Stimulated activated CD4-positive, alpha-beta T cell treated with anti-CD3 and anti-CD28 coated beads, Interleukin-12 subunit alpha, Interleukin-12 subunit beta, amount 100 ng/mL, for 4 hours (primary cell): ENCODE measurements at places on chromosomes 6 and 20.

DNA sequence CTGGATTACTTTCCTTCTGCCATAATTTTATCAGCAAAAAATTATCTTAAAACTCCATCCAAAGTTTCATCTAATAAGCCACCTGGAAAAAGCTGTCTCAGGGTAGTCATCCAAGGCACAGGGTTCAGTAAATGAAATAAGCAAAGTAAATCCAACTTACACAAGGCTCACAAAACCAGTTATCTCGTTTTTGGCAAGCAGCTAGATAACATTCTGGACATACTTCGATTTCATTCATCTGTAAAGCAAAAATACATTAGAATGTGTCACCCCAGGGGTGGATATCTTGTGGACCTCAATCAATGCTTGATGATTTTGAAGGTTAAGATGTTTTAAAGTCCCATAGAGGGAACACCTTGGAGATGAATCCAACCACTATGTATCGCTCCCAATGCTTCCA is 73.1 kb downstream of the ZMYND8 start:
- DNase-seq = no peak

GRCh38 chr6:89364586-89364985 is 12.1 kb upstream of the UBE2J1 start:
- DNase-seq = no peak

- no peak for DNase-seq
Observed at GRCh38 chr6:136812174-136812573, 10.2 kb upstream of the PEX7 start.

GRCh38 chr6:45002390-45003105 is 325.6 kb upstream of the RUNX2 start:
- no peak for DNase-seq

DNA sequence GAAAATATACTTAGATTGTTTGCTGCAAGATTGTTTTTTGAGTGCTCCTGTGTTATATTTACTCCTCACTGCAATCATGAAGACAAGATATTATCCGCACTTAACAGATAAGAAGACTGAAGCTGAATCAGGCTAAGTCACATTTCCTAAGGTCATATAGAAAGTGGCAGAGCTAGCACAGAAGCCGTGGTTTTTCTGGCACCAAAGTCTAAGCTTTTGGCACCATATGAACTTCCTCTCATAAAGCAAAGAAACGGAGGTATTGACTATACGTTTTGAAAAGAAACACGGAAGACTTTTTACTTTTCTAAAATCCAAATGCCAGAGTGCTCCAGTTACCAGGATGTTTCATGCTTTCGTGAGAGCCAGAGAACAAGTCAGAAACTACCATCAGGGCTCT is 9.3 kb upstream of the DTD1 start:
- DNase-seq = no peak
